ENCODE measurements at places on chromosomes 2 and 18. TPM values are rescaled to one million over a fixed set of nuclear protein-coding genes. Genes with fewer than 3 reads are reported as not detected.

Gene KIF1A
- not detected for total RNA-seq

Gene IL37
- not detected for total RNA-seq

Gene G6PC2
- not detected for total RNA-seq

Gene IKZF2
- 0.46 TPM for total RNA-seq

Measured in endothelial cell of umbilical vein (primary cell).